Activated CD4-positive, CD25-positive, alpha-beta regulatory T cell treated with anti-CD3 and anti-CD28 coated beads, Interleukin-2, amount 50 U/mL, for 16 hours (primary cell): ENCODE measurements at places on chromosomes 5 and 9.

- no peak for DNase-seq
Measured at GRCh38 chr9:99515895-99516656, 294.0 kb downstream of the SEC61B start.

DNA sequence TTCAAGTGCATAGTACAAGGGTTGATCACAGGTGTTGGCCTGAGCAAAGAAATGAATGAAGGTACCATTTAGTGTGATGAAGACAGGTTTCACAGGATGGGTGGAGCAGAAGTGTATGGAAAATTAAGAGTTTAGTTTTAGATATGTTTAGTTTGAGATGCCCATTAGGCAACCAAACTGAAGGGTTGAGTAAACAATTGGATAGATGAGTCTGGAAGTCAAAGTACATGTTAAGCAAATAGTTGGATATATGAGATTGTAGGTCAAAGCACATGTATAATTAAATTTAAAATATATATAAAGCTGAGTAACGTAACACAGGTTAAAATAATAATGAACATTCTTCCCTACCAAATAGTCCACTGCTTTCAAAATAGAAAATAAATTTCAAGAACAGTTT is 237.1 kb upstream of the PCSK5 start:
- DNase-seq, result no peak

GRCh38 chr5:37174928-37175327 is 74.2 kb downstream of the CPLANE1 start:
- no peak for DNase-seq

DNA sequence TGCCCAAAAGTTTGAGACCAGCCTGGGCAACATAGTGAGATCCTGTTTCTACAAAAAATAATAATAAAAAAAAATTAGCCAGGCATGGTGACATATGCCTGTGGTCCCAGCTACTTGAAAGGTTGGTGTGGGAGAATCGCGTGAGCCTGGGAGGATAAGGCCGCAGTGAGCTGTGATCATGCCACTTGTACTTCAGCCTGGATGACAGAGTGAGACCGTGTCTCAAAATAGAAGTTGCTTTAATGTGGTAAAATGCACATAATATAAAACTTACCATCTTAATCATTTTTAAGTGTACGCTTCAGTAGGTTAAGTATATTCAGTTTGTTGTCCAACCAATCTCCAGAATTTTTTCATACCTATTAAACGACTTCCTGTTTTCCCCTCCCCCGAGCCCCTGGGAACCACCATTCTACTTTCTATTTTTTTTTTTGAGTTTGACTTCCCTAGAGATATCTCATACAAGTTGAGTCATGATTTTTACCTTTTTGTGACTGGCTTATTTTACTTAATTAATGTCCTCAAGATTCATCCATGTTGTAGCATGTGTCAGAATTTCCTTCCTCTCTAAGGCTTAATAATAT is 120.1 kb upstream of the POC5 start:
- no peak for DNase-seq

GRCh38 chr5:14175381-14175780 is 32.2 kb downstream of the TRIO start:
- DNase-seq, result no peak

DNA sequence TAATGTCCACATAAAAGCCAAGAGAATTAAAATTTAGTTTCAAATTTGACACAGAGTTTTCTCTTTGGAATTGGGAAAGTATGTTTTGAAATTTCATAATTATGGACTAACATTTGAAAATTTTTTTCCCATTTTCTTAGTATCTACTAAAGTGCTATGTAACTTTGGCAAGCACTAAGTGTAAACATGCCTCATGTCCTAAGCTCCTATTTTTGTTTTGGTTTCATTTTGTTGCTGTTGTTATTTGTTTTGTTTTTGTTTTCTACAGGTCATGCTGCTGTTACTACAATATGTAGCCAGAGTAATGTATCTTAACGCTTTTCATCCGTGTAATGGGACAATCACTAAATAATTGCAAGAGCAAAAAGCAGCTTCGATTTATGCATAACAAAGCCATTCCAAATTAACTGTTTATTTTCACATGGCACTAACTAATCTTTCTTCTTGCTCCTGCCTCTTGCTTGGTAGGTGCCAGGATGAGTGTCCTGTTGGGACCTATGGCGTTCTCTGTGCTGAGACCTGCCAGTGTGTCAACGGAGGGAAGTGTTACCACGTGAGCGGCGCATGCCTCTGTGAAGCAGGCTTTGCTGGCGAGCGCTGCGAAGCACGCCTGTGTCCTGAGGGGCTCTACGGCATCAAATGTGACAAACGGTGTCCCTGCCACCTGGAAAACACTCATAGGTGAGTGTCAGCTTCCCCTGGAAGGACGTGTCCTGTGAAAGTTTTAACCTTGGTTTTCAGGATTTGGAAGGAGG is 107.3 kb upstream of the PRRC1 start:
- no peak for DNase-seq

DNA sequence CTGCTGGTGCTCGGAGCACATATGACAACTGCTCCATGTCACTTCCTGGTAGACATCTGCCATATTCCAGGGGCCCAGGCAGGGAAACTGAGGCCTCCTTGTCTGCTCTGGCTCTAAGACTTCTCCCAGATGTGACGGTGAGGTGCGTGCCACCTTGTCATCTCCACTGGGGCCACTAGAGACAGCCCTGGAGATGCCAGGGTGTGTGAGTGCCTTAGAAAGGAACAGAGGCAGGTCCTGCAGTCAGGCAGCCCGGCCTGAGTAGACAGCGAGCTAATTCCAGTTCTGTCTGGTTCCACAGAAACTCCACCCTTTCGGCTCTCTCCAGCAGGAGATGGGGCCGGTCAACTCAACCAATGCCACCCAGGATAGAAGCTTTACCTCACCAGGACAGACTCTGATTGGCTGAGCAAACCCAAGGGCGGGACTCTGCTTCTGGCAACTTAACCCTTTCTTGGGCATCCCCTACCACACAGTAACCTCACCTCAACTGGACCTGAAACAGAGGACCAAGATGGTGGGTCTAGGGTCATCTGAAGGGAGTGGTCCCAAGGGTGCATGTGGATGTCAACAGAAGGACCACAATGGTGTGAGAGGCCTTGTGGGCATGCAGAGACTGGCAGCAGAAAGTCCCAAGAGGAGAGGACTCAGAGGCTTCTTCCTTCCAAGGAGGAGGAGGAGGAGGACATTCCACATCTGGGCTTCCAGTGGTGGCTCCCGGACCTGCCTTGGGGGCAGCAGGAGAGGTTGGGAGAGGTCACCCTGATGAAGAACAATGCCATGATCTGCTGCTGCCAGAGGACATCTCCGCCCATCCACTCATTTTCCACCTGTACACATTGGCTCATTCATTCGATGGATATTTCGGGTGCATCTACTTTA is 77.7 kb downstream of the RGS3 start:
- DNase-seq, result no peak

- DNase-seq, result no peak
Measured at GRCh38 chr5:179278119-179278518, 67.1 kb downstream of the ADAMTS2 start.

GRCh38 chr5:145718956-145719355 is 116.2 kb downstream of the PRELID2 start:
- DNase-seq, result no peak

- DNase-seq, result no peak
Measured at GRCh38 chr5:41707853-41708603, 162.2 kb downstream of the OXCT1 start.

- DNase-seq, result no peak
Measured at GRCh38 chr9:128062846-128063831, 4.0 kb downstream of the NAIF1 start.

- no peak for DNase-seq
Measured at GRCh38 chr5:126961128-126961527, 69.2 kb downstream of the MARCHF3 start.

DNA sequence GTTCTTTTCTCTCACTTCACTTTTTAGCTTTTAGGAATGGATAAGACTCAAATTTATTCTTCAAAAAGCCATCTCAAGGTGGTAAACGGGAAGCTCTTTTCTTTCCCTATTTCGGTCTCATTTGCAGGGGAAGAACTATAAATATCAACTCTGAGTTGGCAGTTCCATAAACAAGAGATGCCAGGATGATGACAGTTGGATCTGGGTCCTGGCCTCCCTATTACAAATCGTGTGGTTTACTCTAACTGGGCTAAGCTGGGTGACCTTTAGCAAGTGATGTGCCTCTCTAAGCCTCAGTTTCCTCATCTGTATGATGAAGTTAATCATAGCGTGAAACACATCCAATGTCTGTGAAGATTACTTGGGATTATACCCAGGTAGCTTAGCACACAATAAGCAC is 44.2 kb downstream of the TLE4 start:
- no peak for DNase-seq

GRCh38 chr5:9622971-9623421 is 7.2 kb downstream of the TAS2R1 start:
- no peak for DNase-seq

DNA sequence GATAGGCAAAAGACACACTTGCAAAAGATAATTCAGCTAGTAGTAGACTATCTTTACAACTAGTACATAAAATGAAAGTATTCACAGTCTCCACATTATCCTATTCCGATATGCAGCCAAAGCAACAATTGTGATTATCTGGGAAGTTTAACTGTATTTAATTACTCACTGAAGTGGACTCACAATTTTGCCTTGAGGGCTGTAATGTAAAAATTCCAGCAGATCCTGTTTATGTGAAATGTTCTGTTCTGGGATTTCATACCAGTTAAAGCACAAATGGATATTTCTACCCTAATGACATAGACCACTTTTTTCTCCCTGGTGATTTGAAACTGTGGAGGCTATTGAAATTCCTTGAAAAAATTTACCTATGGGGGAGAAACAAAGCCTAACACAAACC is 474.4 kb upstream of the EDIL3 start:
- no peak for DNase-seq
